ENCODE measurements at places on chromosomes 7 and 10.

- DNase-seq, result no peak
These were observed 44.8 kb downstream of the PALS2 start for GRCh38 chr7:24617957-24618616.

- peak; percentile 48 for DNase-seq
These were observed 91.0 kb downstream of the ALOX5 start for GRCh38 chr10:45464958-45465567.

GRCh38 chr7:63968629-63969028, 30.0 kb upstream of the ZNF722 start:
- DNase-seq, result no peak

GRCh38 chr10:14186245-14186644, 144.5 kb downstream of the FRMD4A start:
- DNase-seq, result peak; percentile 2

DNA sequence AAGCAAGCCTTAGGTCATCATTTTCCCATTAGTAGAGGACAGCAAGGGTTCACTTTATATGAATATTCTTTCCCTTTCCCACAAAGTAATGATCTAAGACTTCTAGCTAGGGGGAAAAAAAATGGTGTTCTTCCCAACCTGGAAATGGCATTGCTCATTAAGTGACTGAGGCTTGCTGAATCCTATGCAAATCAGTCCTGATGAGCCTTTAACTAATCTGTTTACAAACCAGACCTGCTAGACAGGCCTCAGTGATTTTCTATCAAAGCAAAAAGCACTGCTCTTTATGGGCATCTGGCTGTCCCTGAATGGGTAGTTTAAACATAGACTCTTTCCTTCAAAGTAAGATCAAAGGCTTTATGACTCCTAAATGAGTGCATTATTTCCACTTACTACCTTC, 146.3 kb downstream of the HIBADH start:
- DNase-seq, result no peak

- DNase-seq, result no peak
These were observed 138.1 kb downstream of the EMX2 start for GRCh38 chr10:117680601-117681000.

- DNase-seq, result no peak
These were observed 13.0 kb upstream of the CHST15 start for GRCh38 chr10:124106241-124106879.

GRCh38 chr10:130455111-130455695, 319.0 kb downstream of the GLRX3 start:
- no peak for DNase-seq

- peak; percentile 78 for DNase-seq
These were observed at the start of gene GPNMB for GRCh38 chr7:23246555-23246954. GPNMB (plus strand) TSS chr7:23246775; CDS start chr7:23246858, 83 bp downstream.

DNA sequence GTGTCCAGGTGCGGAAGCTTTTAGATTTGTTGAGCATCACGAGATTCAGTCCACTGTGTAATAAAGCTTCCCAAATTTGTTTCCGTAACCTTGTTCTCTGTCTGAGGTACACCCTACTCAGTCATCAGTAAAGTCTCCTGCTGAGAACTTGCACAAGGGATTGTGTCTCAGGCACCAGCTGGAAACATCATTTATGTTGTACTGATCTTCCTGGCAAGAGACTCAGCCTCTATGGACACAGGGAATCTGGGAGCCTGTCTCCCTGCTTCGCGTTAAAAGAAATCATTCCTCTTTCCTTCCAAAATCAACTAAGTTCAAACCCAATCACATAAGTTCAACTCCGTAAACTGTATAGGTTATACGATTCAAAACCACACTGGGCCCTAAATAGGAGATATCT, 336.8 kb downstream of the GPR37 start:
- no peak for DNase-seq
